ENCODE measurements at places on chromosomes 6 and 20.

DNA sequence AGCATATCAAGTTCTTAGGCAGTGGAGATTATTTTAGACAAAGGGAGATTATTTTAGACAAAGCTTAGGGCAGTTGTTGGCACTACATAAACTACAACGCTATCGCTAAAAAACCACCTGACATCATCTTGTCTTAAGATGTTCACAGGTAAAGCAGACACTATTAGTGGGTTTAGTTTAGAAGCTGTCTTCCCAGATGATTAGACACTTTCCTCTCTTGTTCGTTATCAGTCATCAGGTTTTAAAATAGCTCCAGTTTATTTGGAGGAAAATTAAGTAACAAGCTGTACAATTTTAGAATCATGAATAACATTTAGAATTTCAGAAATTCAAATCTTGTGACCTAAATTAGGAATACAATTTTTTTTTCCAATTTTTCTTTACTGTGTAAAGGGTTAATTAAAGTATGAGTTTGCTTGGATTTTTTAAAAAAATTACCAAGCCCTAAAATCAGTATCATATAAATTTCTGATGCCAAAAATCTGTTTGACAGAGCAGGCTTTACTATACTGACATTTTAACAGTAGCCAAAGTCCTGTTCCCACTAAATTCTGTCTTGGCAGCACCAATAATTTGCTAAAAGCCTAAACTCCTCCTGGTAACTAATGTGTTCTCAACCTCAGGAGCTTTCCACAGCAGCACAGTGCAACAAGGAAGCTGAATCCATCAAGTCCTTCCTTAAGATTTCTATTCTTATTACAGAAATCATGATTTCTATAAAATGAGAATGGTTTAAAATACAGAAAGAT lies 109.0 kb downstream of the HIVEP2 start:
- DNase-seq = no peak

DNA sequence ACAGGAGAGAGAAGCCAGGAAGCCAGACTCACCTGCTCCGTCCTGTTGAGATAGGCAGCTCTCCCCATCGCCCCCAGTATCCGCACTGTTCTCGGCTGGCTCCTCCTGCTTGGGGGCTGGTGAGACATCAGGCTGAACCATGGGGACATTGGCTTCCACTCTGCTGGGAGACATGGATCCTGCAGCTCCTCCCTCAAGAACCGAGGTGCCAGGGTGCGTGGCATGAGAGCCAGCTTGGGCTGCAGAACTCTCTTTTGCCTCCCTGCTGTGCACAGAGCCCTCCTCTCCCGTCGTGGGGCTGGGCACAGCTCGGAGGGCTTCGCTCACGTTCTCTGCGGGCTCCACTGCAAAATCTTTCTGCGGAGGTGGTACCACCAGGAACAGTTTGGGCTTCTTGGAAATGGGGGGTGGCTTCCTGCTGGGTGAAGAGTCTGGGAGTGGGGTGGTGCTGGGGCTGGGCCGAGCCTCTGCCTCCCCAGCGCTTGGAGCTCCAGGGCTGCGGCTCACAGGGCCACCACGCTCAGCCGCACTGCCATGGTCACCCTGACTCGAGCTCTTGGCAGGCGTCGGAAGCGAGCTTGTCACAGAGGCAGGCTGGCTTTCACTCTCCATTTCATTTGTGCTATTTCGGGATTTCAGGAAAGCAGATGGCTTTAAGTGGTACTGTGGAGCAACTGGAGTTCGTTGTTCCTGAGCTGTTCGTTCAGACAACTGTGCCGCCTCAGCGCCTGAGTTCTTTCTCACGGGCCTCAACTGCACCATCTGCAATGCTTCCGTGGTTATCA lies 26.5 kb downstream of the HEBP2 start:
- no peak for DNase-seq

- no peak for DNase-seq
These were observed 36.9 kb downstream of the LBP start for GRCh38 chr20:38383147-38383546.

GRCh38 chr20:23050076-23050838 lies 785 bp upstream of the THBD start:
- DNase-seq = no peak

DNA sequence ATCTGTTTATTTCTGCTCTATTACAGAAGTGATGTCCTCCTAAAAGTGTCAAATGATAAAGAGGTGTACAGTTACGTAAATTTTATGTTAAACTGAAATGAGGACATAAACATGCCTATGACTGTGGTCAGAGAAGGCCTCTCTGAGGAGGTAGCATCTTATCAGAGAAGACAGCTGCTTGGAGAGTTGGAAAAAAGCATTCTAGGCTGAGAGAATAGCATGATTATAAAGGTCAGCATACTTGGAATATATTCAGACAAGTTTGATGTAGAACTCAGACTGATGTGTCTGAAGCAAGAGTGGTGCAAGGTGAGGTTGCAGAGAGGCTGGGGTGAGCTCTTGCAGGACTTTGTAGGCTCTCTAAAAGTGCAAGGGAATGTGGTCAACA lies 3.1 kb upstream of the PCNA start:
- DNase-seq = no peak

DNA sequence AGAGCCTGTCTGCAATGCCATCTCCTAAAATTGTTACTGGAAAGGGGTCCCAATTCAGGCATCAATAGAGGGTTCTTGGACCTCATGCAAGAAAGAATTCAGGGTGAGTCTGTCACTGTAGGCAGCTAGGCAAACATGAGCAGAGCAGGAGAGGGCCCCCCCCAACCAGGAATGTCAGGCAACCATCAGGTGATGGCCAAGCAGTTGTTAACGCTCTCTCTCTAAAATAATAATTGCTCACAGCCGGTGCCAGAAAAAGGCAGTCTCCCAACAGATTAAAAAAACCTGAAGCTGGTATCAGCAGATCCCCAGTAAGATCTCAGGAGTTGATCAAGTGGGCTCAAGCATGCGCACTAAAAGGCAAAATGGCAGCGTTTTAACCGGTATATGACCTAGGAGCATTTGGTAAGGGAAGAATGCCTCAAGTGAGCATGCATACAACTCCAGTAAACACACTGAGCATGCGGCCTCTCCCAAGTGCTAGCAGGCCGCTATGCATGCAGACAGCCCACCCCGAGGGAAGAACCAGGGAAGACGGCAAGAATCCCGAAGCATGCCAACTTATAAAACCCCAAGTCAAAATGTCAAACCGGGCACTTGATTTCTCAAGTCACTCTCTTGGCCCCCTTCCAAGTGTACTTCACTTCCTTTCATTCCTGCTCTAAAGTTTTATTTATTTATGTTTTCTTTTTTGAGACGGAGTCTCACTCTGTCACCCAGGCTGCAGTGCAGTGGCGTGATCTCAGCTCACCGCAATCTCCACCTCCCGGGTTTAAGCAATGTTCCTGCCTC lies 44.0 kb upstream of the RNGTT start:
- no peak for DNase-seq

DNA sequence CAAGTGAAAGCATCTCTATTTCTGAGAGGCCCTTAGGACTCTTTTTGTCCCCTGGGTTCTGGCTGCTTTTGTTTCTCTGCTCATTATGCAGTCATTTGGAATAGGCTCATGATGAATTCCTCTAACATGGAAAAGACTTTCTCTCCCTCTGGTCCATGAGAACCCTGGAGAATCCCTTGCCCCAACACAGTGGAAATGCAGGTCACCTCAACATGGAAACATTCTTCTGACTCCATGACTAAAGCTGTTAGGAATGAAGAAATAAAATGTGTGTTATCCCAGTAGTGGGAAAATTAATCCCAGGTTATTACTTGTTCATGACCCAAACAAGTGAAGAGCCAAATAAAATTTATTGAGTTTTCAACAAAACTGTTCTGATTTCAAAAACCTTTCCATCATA lies 458.6 kb downstream of the EPM2A start:
- no peak for DNase-seq

- DNase-seq = peak; percentile 70
These were observed 184.4 kb downstream of the GJA10 start for GRCh38 chr6:90078513-90079289.

DNA sequence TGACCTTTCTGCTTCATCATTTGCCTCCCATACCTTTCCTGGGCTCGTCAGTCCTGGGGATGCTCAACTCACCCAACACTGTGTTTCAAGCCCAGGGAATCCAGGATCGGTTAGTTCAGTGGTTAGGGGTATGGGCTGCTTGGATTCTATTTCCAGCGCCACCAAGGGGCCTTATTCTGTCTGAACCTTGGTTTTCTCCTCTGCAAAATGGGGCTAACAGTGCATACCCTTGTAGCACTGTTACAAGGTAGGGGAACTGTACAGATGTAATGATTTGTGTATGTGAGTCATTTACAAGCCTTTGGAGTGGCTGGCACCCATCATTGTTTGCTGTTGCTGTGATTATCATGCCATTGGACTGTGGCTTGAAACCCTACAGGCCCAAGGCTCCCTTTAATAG lies 14.5 kb upstream of the CSNK2A1 start:
- DNase-seq = no peak

- no peak for DNase-seq
These were observed 29.4 kb upstream of the ZBP1 start for GRCh38 chr20:57649617-57650015.

DNA sequence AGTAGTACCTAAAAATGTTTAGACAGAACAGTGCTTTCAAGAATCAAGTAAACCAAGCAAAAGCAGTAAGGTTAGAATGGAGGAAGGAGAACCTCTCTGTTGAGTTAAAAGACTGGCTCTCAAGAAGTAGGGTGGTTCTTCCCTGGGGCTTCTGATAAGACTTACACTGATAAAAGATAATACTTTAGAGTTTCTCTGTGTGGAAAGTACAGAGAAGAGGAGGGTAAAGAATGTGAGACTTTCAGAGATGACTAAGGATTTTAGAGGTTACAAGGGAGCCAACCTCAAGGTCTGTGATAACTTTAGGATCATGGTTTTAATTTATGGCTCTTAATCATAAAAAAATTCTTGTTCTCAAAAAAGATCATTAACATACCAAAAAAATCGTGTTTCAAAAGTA lies 30.9 kb upstream of the ALDH8A1 start:
- DNase-seq = no peak

GRCh38 chr6:20058121-20058905 lies 154.0 kb downstream of the MBOAT1 start:
- DNase-seq = no peak

- no peak for DNase-seq
These were observed 46.7 kb downstream of the MARCKS start for GRCh38 chr6:113903666-113904330.

DNA sequence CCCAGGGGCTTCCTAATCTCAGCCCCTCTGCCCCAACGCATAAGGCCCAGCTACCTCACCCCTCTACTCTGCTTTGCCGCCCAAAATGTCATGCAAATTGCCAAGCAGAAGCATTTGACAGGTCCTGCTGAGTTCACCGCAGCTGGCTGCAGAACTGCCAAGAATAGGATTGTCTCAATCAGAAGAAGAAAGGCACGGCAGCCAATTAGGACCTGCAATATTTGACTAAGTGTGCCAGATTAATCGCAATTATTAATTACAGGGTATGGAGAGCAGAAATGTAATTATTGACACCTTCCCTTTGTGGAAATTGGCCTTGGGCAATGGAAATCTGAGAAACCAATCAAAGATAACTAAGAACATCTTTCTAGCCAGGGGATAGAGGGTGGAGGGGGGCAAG lies 318.6 kb downstream of the LRFN2 start:
- DNase-seq = no peak

- no peak for DNase-seq
These were observed at the start of gene FOXF2 for GRCh38 chr6:1389369-1390132. Gene FOXF2, plus strand, starts transcription at chr6:1389576. Its CDS starts 372 bp downstream, at chr6:1389948.

DNA sequence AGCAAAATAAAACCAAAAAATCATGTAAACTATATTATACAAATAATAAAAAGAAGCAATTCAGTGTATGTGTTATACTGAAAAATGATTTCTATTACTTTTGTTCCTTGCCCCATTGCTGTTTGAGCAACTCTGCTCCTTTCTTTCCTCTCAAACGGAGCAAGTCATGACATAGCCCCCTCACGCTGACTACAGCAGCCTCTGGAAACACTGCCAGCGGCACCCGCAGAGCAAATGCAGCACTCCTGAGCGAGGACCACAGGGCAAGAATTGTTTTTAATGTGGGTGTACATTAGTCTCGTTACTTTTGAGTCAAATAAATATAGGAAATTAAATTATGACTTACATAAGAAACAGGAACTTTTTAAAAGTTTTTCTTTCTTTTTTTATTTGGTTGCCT lies 350.1 kb upstream of the HSF2 start:
- DNase-seq = no peak

DNA sequence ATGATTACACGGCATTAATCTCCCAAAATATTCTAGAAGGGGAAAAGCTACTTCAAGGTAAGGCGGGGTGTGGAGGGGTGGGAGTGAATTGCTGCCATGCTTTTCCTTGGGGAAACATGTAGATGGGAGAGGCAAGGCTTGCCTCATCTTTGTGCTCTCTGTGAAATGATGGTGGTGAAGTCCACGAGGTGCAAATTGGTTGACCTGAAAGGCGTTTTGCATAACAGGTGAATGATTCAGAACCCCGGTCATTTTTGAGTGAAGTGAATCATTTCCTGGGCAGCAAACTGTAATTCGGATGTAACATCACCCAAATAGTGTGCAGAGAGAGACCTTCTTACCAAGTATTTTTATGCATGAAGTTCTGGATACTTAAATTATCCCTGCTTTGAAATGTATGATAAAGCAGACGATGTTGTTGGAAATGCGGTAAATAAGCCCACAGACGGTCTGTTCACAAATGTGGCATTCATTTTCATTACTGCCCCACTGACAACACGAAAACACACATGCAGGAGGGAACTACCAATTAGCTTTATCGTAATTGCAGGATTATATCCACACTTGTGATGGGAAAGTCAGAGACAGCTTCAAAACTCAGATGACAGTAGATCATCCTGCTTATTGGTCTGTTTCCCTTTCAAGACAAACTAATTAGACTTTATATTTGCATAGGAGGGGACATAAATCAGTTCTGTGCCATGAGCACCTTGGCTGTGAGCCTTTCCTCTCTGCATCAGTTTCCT lies 3.0 kb downstream of the CDH4 start:
- DNase-seq = no peak

Measured in CD4-positive, alpha-beta T cell treated with Interleukin-4 for 4 hours (primary cell).